ENCODE measurements at places on chromosomes 13 and 19.

GRCh38 chr19:33399081-33399744, 25.7 kb downstream of the CEBPG start:
- DNase-seq: no peak

GRCh38 chr19:33368074-33368864, 5.2 kb upstream of the CEBPG start:
- no peak for DNase-seq

DNA sequence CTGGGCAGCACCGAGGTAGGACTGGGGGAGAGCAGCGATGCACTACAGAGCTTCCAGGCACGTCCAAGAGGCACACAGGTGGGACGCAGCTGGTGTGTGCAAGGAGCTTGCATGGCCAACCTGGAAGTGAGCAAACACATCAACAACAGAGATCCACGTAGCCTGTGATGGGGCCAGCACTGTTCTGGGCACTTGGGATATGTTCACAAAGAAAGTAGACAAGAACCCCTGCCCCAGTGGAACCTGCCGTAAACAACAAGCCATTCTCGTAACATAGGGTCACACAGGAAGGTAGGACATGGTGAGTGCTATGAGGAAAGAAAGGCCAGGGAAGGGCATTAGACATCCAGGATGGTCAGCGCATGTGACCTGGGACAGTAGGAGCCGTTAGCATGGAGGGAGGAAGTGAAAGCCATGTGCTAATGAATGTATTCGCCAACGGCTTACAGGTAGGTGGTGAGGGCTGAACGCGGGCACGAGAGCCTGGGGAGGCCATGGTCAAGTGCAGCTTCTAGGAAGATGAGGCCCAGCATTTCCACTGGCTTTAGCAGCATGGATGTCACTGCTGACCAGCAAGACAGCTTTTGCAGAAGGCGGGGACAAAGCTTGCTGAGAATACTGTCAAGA, 105.5 kb downstream of the TEX26 start:
- no peak for DNase-seq

DNA sequence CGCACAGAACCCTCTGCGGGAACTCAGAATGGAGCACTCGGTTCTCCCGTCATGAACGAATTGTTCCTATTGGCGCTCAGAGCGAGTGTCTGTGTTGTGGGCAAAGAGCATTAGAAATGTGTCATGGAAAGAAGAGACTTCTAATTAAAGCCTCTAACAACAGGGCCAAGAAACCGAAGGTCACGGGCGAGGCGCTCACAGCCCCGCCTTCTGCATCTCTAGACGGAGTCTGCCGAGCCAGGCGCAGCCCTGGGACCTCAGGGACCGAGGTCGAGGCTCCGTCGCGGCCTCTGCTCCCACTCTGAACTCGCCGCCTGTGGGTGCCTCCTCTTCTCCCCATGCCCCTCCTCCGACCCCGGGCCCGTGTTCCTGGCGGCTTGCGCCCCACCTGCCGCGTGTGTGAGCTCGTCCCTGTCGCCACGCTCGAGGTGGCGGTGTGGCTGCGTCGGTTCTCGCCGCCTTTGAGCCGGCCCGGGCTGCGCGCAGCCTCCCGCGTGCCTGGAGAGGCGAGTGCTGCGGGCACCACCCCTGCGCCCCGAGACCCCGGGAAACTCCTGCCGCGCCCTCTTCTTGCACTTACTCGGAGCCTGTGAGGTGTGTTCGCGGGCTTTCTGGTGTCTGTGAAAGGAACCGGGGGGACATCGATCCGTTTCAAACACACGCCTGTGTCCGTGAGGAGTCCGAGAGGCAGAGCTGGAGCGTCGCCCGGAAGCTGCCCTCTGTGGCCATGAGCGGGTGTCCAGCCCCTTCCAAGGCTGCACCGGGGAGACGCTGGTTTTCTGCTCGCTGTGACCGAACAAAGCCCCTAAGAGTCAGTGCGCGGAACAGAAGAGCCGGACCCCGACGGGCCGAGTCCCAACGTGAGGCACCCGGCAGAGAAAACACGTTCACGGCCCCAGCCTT, 45.4 kb upstream of the SPACA7 start:
- no peak for DNase-seq

GRCh38 chr13:111211789-111212516, 96.8 kb downstream of the ARHGEF7 start:
- no peak for DNase-seq

GRCh38 chr19:12112701-12113100, 27.4 kb downstream of the ZNF20 start:
- DNase-seq: no peak

- DNase-seq: no peak
Observed at GRCh38 chr19:44585371-44586133, 27.8 kb upstream of the IGSF23 start.

- DNase-seq: no peak
Observed at GRCh38 chr19:49070416-49070815, 2.1 kb downstream of the KCNA7 start.

GRCh38 chr19:35140962-35141836, 1.9 kb upstream of the FXYD7 start:
- DNase-seq: no peak

DNA sequence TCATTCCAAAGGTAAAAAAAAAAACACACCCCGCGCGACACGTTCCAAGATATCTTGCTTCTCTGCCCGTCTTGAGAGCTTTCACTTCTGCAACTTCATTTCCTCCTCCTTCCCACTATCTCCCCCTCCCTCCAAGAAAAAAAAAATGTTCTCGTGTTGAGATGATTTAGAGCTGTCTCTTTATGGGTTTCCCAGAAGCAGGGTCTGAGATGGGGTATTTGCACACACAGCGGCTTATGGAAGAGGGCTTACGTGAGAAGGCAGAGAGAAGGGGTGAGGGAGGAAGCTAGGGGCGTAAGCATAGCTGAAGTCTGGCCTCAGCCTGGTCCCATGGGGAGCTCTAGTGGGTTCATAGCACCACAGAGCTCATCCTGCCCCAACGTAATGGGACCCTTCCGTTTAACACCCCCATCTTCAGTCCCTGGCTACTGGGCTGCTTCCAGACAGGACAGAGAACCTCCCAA, 31.3 kb upstream of the USE1 start:
- DNase-seq: no peak

DNA sequence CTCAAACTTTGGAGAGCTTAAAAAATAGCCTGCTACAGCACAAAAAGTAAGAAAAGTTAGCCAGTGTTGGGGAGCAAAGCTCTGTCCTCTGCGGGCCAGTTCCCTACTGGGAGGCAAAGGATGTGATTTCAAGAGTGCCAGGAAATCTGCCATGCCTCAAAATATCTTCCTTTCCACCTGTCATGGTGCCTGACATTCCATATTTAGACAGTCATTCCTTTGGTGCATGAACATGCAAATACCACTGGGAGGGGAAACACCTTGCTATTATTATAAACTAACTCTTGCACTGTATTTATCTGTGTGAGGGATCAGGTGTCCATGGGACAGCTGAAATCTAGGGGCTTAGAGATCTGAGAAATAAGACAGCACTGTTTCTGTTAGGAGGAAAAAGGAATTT, 10.3 kb downstream of the FREM2 start:
- no peak for DNase-seq

DNA sequence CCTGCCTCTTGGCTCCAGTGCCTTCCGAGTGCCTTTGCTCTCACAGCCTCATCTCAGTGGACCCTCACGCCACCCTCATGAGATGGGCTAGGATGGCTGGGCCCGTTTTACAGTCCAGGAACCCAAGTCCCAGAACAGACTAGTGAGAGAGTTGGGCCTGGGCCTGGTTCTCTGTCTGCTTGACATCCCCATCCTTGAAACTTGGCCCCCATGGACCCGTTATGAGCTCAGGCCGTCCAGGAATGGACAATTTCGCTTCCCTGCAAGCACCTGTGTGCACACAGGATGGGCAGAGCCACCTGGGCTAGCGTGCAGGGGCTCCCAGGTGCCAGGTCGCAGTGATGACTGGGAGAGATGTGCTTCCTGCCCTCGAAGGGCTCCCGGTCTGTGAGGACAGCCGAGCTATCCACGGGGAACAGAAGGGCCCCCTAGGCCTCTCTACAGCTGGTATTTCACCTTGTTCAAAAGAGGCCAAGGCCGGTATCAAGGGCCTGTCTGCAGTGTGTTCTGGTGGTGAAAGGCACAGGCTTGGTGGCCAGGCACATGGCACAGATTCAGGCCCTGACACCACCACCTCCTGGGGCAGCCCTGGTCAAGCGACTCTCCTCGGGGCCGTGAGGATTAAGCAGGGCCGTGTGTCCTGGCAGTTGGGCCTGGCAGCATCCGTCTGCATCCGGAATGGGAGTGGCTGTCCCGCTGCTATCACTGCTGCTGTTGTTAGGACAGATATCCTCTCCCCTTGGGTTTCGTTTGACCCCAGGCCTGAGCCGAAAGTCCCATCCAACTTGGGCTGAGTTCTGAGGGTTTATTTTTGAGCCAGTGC, 38.9 kb downstream of the CAPN12 start:
- no peak for DNase-seq

DNA sequence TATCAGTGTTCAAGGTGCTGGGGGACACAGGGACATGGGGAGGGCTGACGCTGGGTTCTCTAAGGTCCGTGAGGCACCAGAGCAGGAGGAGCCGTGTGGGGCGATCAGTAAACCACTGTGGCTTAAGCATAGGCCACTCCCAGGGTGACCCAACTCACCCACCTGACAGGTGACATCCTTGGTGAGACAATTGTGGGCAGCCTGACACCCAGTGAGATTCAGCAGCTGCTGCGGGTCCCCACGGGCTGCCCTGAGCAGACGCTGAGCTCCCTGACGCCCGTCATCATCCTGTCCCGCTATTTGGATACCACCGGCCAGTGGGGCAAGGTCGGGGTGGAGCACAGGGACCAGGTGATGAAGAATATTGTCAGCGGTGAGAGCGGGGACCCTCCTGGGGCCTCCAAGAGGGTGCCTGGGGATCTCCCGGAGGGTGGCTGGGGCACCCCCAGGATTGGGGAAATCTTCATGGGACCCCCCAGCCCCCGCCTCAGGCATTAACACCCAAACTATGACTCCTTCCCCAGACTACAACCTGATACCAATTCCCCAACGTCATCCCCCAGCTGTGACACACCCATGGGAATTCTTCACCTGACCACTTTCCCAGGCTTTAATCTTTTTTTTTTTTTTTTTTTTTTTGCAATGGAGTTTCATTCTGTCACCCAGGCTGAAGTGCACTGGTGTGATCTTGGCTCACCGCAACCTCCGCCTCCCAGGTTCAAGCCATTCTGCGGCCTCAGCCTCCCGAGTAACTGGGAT, 33.3 kb upstream of the SHFL start:
- no peak for DNase-seq

GRCh38 chr13:30576528-30576927, 41.2 kb upstream of the USPL1 start:
- no peak for DNase-seq

GRCh38 chr13:24203273-24203672, 42.8 kb downstream of the SPATA13 start:
- no peak for DNase-seq

DNA sequence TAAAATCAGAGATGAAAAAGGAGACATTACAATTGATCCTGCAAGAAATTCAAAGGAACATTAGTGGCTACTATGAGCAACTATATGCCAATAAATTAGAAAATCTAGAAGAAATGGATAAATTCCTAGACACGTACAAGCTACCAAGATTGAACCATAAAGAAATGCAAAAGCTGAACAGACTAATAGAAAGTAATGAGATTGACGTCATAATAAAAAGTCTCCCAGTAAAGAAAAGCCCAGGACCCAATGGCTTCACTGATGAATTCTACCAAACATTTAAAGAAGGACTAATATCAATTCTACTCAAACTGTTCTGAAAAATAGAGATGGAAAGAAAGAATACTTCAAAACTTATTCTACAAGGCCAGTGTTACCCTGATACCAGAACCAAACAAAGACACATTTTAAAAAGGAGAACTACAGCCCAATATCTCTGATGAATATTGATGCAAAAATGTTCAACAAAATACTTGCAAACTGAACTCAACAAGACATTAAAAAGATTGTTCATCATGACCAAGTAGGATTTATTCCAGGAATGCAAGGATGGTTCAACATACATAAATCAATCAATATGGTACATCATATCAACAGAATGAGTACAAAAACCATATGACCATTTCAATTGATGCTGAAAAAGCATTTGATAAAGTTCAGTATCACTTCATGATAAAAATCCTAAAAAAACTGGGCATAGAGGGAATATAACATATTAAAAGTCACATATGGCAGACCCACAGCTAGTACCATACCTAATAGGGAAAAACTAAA, 35.8 kb downstream of the UQCRFS1 start:
- no peak for DNase-seq

GRCh38 chr13:40346592-40346991, 319.8 kb downstream of the FOXO1 start:
- DNase-seq: no peak

GRCh38 chr13:98171900-98172589, 5.0 kb downstream of the RNF113B start:
- no peak for DNase-seq

DNA sequence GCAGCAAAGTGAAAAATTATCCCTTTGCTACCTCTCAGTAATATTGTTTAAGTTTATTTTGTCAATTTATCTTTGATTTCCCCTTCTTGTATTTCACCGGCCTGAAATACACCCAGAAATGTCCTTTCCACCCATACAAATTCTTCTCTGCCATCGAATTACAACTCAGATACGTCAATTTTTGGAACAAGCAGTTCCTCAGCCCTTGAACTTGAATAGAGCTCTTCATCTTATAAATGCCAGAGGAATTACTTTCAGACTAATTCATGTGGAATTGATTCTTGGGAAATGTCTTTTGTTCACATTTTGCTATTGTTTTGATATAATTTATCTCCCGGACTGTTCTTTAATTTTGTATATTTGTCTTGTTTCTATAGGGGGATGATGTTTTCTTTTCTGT, 1359.3 kb upstream of the MIR17HG start:
- no peak for DNase-seq

DNA sequence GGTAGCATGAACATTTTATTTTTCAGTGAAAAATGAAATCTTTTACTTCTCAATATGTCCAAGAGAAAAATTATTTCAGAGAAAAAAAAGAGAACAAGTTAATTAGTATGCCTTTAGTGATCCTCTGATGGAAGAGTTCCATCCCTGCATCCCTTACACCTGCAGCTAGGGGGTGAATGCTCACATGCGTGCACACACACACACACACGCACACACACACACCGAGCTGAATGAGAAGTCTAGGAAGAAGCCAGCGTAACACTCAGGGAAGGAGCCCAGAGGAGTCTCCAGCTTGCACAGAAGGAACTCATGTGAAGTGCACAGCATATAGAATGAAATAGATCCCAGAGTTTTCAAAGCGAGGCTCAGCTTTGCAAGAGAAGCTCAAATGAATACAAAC, 510.5 kb downstream of the IRS2 start:
- DNase-seq: no peak
